ENCODE measurements at places on chromosomes 4 and X.

GRCh38 chrX:93637591-93637990, 35.8 kb downstream of the NAP1L3 start:
- no peaks in the 10 kb centered on the region for H3K27me3 ChIP-seq
- H3K4me3 ChIP-seq: no peak overlapping the region
- H3K27ac ChIP-seq: no peak overlapping the region
- no peaks in the 10 kb centered on the region for H3K36me3 ChIP-seq
- no peak for ATAC-seq

DNA sequence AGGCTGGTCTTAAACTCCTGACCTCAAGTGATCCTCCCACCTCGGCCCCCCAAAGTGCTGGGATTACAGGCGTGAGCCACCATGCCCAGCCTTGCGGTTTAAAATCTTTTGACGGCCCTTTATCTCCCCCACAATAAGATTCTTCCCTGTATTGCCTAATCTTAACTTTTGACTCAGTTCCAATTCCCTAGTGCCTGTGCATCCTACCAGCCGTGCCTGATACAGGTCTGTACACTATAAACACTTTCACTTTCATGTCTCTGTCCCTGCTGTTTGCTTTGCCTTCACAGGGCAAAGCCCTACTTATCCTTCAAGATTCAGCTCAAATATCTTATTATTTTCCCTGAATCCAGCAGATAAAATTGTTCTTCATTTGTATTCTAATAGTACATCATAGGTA, 74.6 kb downstream of the WDR44 start:
- H3K4me3 ChIP-seq: no peak overlapping the region
- peaks cover 17% of the 10 kb centered on the region for H3K4me1 ChIP-seq
- ATAC-seq: no peak
- peak overlapping the region; percentile 54 for H3K27ac ChIP-seq
- H3K27me3 ChIP-seq: no peaks in the 10 kb centered on the region

GRCh38 chrX:81959964-81960363, 758.1 kb downstream of the SH3BGRL start:
- no peak overlapping the region for H3K4me3 ChIP-seq
- no peak for ATAC-seq
- no peaks in the 10 kb centered on the region for H3K4me1 ChIP-seq
- H3K27me3 ChIP-seq: no peaks in the 10 kb centered on the region
- H3K36me3 ChIP-seq: no peaks in the 10 kb centered on the region
- H3K27ac ChIP-seq: no peak overlapping the region

GRCh38 chrX:103330681-103331288, 746 bp downstream of the TCEAL7 start:
- peaks cover 23% of the 10 kb centered on the region for H3K27me3 ChIP-seq
- H3K27ac ChIP-seq: no peak overlapping the region
- no peaks in the 10 kb centered on the region for H3K4me1 ChIP-seq
- no peak for ATAC-seq
- H3K36me3 ChIP-seq: no peaks in the 10 kb centered on the region
- no peak overlapping the region for H3K4me3 ChIP-seq

DNA sequence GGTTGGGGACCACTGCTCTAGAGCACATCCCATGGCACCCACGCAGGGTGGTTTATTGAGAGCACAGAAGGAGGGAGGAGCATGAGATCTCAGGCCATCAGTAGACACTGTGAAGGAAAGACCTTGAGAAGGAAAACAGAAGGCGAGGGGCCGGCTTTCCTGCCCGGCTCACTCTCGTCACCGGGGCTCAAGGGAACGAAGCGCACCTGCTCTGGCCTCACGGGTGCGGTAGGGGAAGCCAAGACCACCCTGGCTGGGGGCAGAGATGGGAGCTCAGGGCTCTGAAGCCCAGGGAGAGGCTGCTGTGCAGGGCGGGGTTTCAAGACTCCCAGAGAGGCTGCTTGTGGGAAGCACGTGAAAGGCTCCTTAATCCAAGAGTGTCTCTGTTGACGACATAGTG, 105.9 kb downstream of the TNIP2 start:
- no peaks in the 10 kb centered on the region for H3K27me3 ChIP-seq
- H3K36me3 ChIP-seq: peaks cover 57% of the 10 kb centered on the region
- H3K4me1 ChIP-seq: peaks cover 17% of the 10 kb centered on the region

DNA sequence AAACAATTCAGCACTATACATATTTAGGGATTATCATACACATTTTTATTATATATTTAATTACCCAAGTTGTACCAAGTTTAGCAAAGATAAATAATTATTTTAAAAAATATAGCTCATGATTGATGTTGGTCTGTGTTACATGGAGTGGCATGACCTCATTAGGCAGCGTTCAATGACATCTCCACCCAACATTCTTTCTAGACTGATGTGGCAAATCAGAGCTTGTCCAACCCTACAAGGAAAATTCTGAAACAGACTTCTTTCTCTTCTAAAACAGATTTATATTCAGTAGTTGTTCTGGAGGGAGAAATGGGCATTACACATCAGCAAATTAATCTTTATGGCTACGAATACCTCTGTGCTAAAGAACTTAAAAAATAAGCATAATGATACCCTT, 189.7 kb downstream of the PDGFC start:
- no peak overlapping the region for H3K27ac ChIP-seq
- H3K4me3 ChIP-seq: no peak overlapping the region
- no peaks in the 10 kb centered on the region for H3K36me3 ChIP-seq
- ATAC-seq: no peak
- H3K4me1 ChIP-seq: no peaks in the 10 kb centered on the region
- H3K27me3 ChIP-seq: no peaks in the 10 kb centered on the region

DNA sequence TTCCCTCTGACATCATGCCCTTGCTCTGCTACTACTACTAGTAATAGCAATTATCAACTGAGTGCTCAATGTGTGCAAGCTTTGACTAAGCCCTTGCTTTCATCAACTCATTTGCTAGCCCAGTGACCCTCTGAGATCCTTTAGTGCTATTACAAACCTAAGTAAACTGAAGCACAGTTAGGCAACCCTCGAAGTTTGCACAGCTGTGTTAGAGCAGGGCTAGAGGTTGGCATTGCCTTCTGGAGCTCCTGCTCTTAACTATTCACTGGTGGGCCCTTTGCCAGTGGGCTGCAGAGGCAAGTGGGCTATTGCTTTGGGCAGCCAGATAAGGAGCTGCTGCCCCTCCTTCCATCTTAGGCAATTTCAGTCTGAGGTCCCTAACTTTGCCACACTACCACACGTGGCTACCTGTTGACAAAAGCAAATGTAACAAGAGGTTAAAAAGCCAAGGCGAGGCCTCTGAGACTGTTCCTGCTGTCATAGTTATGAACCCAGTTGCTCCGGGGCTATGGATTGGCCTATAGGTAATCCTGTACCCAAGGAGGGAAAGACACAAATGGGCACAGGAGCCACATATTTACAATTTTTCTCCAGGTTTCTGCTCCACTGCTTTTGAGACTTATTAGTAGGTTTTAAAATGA, 41.5 kb upstream of the ANKRD50 start:
- no peaks in the 10 kb centered on the region for H3K27me3 ChIP-seq
- no peak overlapping the region for H3K4me3 ChIP-seq
- no peak overlapping the region for H3K27ac ChIP-seq
- H3K36me3 ChIP-seq: no peaks in the 10 kb centered on the region

GRCh38 chrX:71439896-71440295, 73.7 kb downstream of the TAF1 start:
- no peak overlapping the region for H3K4me3 ChIP-seq
- no peak for ATAC-seq
- peaks cover 11% of the 10 kb centered on the region for H3K4me1 ChIP-seq
- no peak overlapping the region for H3K27ac ChIP-seq
- H3K36me3 ChIP-seq: peaks cover 22% of the 10 kb centered on the region

- H3K4me1 ChIP-seq: no peaks in the 10 kb centered on the region
- H3K27ac ChIP-seq: no peak overlapping the region
- no peaks in the 10 kb centered on the region for H3K36me3 ChIP-seq
- H3K27me3 ChIP-seq: no peaks in the 10 kb centered on the region
- ATAC-seq: no peak
Observed at GRCh38 chr4:120545391-120545790, 377.1 kb downstream of the PRDM5 start.

- no peaks in the 10 kb centered on the region for H3K27me3 ChIP-seq
- no peaks in the 10 kb centered on the region for H3K36me3 ChIP-seq
Observed at GRCh38 chrX:92232182-92232581, 453.0 kb downstream of the PCDH11X start.

DNA sequence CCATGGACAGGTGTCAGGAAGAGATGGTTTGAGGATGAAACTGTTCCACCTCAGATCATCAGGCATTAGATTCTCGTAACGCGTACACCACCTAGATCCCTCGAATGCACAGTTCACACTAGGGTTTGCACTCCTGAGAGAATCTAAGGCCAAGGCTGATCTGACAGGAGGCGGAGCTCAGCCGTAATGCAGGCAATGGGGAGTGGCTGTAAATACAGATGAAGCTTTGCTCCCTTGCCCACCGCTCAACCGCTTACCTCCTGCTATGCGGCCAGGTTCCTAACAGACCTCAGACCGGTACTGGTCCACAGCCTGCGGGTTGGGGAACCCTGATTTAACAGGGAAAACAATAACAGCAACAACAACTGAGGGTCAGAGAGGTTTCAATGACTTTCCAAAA, 2.0 kb upstream of the TEC start:
- no peak overlapping the region for H3K27ac ChIP-seq
- H3K27me3 ChIP-seq: no peaks in the 10 kb centered on the region
- no peak overlapping the region for H3K4me3 ChIP-seq
- ATAC-seq: no peak

- no peaks in the 10 kb centered on the region for H3K27me3 ChIP-seq
- H3K4me3 ChIP-seq: no peak overlapping the region
- no peaks in the 10 kb centered on the region for H3K36me3 ChIP-seq
- H3K27ac ChIP-seq: no peak overlapping the region
- no peak for ATAC-seq
Observed at GRCh38 chrX:13179100-13179499, 134.7 kb upstream of the FAM9C start.

GRCh38 chr4:127118681-127119080, 514.1 kb upstream of the INTU start:
- no peak for ATAC-seq
- no peak overlapping the region for H3K27ac ChIP-seq
- no peak overlapping the region for H3K4me3 ChIP-seq
- H3K36me3 ChIP-seq: no peaks in the 10 kb centered on the region

GRCh38 chr4:83860200-83860599, 324.3 kb downstream of the GPAT3 start:
- no peaks in the 10 kb centered on the region for H3K27me3 ChIP-seq
- no peak for ATAC-seq
- H3K27ac ChIP-seq: no peak overlapping the region
- no peaks in the 10 kb centered on the region for H3K36me3 ChIP-seq

- no peak overlapping the region for H3K4me3 ChIP-seq
- no peaks in the 10 kb centered on the region for H3K27me3 ChIP-seq
- no peak overlapping the region for H3K27ac ChIP-seq
- no peak for ATAC-seq
- H3K4me1 ChIP-seq: no peaks in the 10 kb centered on the region
Observed at GRCh38 chr4:156766846-156767245, 204.8 kb downstream of the PDGFC start.

DNA sequence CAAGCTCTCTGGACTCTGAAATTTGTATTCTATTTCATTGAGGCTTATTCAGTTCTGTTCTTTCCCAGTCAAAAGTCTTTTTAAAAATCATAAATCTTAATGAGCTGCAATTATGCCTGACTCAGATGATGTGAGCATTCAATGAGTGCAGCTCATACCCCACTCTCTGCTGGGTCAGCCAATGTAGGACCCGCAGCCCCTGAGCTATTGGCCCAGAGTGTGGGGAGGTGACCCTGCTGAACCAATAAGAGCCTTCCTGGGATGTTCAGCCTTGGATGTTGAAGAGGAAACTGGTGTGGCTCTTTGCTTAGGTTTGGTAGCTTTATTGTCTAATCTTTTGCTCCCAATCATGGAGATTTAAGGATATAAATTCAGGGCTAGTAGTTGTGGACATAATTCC, 12.1 kb upstream of the TCEAL4 start:
- H3K4me1 ChIP-seq: no peaks in the 10 kb centered on the region
- H3K27ac ChIP-seq: no peak overlapping the region
- H3K36me3 ChIP-seq: no peaks in the 10 kb centered on the region
- H3K27me3 ChIP-seq: no peaks in the 10 kb centered on the region
- no peak overlapping the region for H3K4me3 ChIP-seq

DNA sequence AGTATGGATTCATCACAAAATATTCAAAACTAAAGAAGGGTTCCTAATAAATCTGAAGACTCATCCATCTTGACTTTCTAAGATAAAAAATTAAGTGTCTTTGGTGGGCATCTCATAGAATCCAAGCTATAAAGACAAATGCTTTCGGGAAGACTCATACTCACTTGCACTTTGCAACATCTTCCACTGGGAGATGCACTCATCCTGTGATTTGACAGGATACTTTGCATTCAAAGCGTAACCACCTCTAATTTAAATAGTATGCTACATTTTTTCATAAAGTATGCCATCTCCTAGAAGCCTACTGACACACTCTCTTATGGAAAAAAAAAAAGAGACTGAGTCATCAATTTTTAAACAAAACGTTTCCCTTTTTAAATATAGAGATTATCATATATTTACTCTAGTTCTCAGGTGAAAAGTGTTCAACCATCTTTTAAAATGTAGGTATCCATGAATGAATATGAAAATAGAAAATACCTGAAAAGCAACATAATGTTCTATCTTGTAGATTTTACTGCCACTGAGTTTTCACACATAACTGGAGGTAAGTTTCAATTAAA, 119.6 kb downstream of the KLHL13 start:
- H3K4me1 ChIP-seq: no peaks in the 10 kb centered on the region
- H3K27ac ChIP-seq: no peak overlapping the region
- H3K27me3 ChIP-seq: no peaks in the 10 kb centered on the region
- no peak overlapping the region for H3K4me3 ChIP-seq
- ATAC-seq: no peak

GRCh38 chr4:130074096-130074495, 978.1 kb downstream of the C4orf33 start:
- H3K27ac ChIP-seq: no peak overlapping the region
- H3K4me3 ChIP-seq: no peak overlapping the region
- no peaks in the 10 kb centered on the region for H3K36me3 ChIP-seq

DNA sequence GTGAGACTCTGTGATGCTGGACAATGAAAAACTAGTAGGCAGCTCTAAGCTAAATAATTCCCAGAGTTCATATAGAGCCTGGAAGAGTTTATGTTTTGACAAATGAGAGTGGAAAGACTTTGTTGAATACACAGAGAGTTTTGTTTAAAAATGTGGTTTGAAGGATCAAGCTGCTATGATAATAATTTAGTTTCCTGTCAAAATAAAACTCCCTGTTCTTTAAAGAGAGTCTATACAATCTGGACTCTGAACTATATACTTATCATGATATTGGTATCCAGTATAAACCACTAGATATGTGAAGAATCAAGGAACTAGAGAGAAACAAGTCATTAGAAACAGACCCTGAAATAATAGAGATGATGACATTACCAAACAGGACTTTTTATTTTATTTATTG, 158.6 kb downstream of the C4orf33 start:
- no peaks in the 10 kb centered on the region for H3K36me3 ChIP-seq
- H3K27ac ChIP-seq: no peak overlapping the region
- H3K4me3 ChIP-seq: no peak overlapping the region
- no peak for ATAC-seq
